ENCODE measurements at places on chromosomes 7 and 10.

DNA sequence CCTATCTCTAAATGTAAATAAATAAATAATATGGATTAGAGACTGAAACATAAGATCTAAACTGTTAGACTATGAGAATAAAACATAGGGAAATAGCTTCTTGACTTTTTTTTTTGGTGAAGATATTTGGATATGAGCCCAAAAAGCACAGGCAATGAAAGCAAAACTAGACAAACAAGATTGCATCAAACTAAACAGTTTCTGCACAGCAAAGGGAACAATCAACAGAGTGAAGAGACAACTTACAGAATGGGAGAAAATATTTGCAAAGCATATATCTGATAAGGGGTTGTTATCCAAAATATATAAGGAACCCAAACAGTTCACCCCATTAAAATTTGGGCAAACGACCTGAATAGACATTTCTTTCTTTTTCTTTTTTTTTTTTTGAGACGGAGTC is 148.1 kb downstream of the SUGCT start:
- no peak for DNase-seq

DNA sequence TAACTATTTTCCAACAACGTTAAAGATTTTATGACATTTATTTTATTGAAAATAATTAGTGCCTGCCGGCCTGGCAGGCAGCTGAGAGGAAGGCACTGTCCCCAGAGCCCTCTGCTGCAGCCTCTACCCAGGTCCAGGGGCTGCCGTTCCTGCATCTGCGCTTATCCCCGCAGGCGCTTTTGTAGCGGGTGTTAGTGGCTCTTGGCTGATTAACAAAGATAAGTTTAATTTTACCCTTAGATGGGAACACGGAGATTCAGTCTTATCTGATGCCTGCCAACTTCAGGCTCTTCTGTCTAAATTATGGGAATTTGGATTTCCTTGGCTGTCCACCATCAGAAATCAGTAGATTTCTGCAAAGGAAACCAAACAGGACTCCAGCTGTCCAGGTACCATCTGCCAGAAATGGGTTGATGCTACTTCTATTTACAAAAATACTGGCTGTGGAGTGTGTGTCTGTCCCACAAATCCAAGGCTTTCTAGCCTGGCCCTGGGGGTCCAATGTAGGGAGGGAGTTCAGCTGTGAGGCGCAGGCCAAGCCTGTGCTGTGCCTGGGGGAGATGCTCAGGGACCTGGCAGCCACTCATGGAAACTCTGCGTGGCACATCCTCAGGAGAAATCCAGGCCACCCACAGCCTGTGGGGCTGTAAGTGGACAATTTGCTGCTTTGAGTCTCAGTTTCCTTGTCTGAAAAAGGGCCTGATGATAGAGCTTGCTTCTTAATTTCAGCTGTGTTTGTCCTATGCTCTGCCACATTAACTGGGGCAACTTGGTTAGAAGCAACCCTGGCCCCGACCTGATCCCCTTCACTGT is 62.0 kb upstream of the IGFBP3 start:
- DNase-seq, result no peak

- DNase-seq, result no peak
Measured at GRCh38 chr10:83945982-83946718, 193.2 kb upstream of the GHITM start.

- no peak for DNase-seq
Measured at GRCh38 chr7:69803699-69804516, 205.6 kb downstream of the AUTS2 start.

GRCh38 chr7:41979834-41980307 is 257.1 kb downstream of the GLI3 start:
- no peak for DNase-seq

DNA sequence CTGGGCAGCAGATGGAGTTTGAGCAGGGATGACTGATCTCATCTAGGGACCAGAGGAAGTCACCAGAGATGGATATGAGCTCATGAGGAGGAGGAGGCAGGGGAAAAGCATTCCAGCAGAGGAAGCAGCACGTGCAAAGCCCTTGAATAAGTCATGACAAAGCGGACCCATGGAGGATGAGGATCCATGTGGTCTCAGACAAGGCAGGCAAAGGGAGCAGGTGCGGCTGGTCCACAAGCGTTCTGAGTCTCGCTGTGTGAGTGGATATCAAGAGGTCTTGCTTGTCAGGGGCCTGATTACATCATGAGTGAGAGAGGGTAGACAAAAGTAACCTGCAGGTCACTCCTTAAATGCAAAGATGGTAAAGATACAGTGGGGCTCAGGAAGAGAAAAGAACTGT is 307.6 kb downstream of the GRID1 start:
- DNase-seq, result no peak

- DNase-seq, result no peak
Measured at GRCh38 chr7:64869121-64869725, 33.9 kb upstream of the ZNF273 start.

- DNase-seq, result no peak
Measured at GRCh38 chr10:19250546-19250945, 201.9 kb downstream of the MALRD1 start.

DNA sequence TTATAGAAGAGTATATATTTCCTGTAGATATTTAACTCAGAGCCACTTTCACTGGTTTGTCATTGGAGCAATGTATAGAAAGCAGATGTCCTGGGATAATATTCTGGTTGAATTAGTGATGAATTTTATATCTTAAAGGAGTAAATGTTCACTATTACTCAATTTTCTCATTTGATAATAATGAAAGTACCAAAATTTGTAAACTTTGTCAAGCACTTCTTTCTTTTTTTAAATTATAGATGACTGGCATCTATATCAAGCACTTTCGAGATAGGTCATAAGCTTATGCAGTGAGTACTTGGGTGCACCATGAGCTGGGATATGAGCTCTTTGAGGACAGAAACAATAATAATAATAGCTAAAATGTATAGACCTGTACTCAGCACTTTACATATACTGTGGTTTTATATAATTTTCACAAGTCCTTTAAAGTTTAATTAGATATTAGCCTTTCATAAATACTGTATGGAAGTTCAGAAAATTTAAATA is 11.3 kb downstream of the RSBN1L start:
- no peak for DNase-seq

GRCh38 chr10:89085153-89085552 is 94.6 kb downstream of the FAS start:
- DNase-seq, result no peak

DNA sequence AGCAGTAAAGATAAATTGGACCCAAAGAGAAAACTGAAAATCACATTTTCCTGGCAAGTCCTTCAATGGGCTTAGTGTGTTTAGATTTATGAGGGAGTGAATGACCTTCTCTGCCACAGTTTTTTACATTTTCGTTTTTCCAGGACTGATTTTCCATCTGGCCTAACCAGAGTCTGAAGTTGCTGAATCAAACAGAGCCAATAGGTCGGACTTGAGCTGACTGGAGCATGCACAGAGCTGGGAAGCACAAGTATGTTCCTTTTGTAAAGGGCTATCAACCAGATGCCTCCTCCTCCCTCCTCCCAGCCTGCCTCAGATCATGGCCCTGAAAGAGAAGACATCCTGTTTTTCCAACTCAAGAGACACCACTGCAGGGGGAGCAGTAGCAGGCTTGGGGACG is 126.0 kb upstream of the ANKRD1 start:
- no peak for DNase-seq

GRCh38 chr7:15457990-15458955 is 103.5 kb downstream of the AGMO start:
- DNase-seq, result no peak

DNA sequence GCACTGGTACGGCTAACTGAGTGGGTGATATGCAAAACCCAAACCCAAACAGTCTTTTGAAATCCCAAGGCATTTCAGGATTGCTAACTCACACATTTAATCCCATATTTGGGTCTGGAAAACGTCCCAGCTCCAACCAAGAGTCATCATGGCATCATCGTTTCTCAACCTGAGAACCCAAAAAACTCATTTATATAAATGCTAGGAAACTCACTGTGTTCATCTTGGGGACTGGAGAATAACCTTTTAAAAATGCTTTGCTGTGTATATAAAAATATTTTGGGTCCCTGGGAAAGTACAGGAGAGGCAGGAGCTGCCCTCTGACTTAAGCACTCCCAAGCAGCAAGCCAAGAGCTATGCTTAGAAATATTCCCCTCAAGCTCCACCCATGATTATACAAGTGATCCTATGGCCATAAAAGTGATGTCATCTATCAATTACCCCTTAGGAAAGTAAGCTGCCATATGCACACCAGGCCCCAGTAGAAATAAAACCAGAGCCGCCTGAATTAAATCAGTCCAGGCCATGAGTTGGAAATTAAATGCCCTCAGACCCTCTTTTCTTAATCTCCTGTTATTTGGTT is 352.1 kb downstream of the FRMD4A start:
- no peak for DNase-seq

GRCh38 chr10:16441173-16441840 is 4.5 kb downstream of the PTER start:
- DNase-seq, result no peak

DNA sequence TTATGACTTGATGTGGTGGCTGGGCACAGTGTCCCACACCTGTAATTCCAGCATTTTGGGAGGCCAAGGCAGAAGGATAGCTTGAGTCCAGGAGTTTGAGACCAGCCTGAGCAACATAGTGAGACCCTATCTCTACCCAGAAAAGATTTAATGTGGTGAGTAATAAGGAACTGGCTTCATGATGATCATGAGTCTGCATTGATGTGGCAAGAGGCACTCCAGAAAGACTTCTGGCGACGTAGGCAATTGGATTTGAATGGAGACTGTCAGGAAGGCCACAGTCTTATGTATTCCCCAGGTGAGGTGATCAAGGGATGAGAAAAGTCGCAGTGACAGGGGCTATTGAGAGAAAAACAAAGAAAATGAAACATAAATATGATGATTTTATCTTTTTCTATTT is 138.0 kb downstream of the CACNB2 start:
- DNase-seq, result no peak

All from T-helper 1 cell (primary cell).